ENCODE measurements at places on chromosomes 2 and 18.

- no peak for DNase-seq
Observed at GRCh38 chr2:122340246-122340645, 584.8 kb downstream of the TSN start.

DNA sequence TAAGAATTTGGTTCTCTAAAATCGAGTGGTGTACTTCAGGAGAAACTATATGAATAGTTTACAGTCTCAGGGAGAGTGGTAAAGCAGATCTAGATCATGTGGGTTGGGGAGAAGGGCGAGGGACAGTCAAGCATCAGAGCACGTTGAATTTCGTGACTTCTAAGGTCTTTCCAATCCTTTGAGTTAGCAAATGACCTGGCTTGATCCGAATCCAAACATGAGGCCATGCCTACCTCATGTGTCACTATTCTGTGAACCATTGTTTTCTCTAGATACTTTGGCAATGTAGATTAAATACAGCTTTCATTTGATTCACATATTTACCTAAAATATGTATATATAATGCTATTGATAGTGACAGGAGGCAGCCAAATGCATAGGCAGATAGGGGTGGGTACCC lies 674.9 kb downstream of the NYAP2 start:
- no peak for DNase-seq

DNA sequence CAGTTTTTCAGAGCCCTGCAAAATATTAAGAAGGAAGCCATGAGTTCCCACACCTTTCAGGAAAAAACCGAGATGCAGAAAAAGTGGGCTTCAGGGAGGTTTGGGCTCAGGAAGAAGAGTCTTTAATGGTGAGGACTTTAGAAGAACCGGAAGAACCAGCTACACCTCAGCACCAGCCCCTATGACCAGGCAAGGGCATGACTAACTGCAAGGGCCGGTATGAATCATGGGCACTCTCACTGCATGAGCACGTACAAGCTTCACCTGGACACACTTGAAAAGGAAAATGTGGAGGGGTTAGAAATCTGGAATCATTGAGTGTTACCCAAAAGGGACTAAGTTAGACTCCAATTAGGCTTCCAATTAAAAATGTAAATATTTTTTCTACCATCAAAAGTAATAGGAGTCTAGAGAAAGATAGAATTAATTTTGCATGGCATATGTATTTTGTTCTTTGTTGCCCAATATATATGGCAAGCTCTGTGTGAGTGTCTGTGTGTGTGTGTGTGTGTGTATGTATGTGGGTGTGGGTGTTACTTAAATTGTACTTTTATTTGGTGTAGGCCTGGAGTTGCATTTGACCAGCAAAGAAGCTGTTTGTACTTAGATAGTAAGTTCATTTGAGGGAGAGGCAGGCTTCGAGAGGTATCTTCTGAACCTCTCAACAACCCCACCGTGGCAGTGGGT lies 66.5 kb upstream of the THUMPD2 start:
- no peak for DNase-seq

- no peak for DNase-seq
Observed at GRCh38 chr2:141595316-141595920, 535.4 kb downstream of the LRP1B start.

DNA sequence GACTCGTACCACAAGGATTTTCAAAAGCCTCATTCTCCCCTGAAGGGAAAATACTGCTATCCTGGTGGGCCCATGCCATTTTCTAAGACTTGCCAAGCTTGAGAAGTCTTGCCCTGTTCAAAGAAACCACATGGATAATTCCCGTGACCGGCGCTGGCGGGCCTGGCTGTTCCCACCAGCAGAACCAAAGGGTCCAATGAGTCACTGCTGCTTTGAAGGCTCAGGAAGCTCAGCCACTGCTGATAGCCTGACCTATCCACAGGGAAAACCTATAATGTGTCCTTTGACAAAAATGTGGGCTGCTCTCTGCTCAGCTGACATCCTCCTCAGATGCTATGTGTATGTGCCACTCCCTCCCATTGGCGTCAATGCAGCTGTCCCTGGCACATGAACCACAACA lies 137.9 kb upstream of the RAB12 start:
- no peak for DNase-seq

GRCh38 chr2:163248376-163249253 lies 410.0 kb upstream of the KCNH7 start:
- no peak for DNase-seq

DNA sequence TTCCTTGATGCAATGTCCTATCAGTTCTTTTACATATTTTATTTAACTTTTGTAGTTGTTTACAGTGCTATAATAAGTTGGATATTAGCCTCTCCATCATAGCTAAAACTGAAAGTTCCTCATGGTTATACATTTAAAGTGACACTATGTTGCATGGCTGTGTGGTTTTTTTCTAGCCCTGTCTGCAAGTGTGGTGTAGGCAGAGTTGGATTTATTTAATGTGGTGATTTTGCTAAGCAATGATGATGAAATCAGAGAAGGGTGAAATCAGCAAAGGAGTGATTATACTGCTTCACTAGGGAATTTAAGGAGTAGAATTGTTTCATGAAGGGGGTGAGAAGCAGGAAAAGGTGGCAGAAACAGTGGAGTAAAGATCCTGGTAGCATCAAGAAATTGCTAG lies 18.3 kb upstream of the ENOSF1 start:
- no peak for DNase-seq

DNA sequence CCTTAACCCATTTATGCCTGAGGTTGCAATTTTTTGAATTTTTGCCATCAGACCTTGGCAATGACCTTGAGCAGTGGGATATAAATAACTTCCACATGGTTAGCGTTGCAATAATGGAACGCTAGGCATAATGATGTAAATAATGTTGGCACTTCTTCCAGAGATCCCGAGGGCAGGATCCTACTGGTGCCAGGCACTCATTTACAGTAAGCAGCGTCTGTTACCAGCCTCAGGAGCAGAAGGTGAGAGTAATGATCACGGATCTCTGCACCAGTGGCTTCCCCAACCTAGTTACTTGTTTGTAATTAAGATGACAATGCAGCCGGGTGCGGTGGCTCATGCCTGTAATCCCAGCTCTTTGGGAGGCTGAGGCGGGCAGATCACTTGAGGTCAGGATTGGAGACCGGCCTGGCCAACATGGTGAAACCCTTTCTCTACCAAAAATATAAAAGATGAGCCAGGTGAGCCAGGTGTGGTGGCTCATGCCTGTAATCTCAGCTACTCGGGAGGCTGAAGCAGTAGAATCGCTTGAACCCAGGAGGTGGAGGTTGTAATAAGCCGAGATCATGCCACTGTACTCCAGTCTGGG lies 41.9 kb downstream of the CPO start:
- DNase-seq: no peak

DNA sequence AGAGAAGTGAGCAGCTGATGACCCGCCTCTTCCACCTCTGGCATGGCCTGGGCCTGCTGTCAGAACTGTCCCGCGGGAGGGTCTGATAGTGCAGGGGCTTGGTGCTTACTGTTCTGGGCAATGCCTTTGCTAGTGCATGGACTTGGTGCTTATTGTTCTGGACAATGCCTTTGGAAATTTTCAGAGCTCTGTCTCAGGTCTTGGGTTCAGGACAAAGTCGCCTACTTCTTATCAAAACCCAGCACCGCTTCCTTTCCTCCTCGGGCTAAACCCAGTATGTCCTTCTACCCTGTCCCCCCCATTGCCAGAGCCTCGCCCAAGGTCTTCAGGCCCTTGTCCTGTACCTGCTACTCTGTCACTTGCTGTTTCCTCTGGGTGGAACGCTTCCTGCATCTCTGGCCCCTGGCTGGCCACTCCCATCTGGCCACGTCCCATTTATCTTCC lies 149.6 kb downstream of the ACKR3 start:
- no peak for DNase-seq

DNA sequence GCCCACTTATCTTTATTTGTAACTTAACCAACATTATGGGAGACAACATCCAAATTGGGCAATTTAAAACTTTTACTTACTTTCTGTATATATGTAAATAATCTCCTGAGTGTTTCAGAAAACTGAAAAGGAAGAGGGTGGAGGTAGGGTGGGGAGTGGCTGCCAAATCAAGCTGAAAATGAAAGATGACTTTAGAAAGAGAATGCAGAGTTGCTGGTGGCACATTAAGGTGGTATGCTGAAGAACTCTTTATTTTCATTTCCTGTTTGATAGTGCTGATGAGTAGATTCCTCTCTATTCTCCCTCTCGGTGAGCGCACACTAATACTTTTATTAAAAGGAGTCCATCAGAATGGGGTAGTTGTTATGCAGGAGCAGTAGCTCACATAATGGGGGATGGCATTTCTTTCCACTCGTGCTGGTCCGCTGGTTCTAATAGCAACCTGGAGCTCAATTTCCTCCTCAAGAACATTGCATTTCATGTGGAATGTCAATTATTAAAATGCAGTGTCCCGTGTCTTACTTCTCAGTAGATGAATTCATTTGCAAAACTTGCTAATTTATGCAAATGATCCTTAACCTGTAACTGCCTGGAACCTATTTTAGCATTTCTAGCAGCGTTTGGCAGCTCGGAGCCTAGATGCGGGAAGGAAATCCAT lies 466.9 kb upstream of the HNRNPA3 start:
- DNase-seq: no peak

DNA sequence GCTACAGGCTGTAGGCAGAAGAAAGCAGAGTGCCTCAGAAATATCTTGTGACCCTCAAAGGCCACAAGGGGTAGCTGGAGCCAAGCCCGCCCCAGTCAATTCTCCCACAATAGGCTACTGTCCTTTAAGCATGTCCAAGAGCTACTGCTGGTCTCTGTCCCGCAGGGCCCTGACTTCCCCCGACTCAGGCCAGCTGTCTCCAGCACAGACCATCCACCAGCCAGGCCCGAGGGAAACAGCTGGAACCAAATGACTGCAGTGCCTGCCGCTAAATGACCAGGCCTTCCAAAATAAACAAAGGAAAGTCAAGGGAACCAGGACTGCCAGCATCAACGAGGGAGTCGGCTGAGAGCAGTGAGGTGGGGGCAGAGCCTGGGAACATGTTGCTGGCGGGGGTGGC lies 36.7 kb downstream of the MCFD2 start:
- peak; percentile 33 for DNase-seq

DNA sequence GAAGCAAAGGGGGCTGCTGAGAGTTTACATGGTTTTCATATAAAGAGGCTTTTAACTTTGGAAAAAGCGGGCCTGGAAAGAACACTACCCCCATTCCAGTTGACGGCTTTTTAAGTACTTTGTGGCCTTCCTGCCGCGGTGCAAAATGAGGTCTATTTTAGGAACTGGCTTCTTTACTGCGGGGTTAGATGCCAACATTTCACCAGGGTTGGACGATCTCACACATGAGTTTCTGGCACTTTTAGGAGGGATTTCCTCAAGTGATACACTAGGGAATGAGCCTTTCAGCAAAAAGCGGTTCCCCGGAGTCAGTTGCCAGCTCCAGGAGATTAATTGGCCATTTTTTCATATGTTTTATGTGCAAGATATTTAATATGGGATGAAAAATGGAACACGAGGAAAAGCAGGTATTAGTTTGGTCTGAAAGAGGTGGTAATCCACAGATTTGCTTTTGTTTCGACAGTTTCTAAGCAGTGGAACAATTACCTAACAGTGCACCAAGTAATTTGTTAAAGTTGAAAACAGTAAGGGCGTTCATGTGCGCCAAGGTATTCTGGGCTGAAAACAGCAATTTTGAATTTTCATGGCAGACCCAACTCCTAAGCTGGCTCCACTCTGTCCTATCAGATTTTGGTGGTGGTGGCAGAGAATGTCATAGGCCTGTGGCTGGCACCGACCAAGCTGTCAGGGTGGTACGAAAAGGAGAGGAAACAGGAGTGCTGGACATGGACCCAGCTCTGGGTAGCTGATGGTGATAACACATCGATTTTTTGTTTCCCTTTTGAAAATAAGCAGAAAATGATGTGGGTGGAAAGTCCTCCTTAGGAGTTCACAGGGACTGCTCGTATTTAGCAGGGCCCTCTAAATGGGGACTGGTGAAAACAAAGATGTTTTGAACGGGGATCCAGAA lies 55.6 kb upstream of the FZD5 start:
- DNase-seq: no peak

DNA sequence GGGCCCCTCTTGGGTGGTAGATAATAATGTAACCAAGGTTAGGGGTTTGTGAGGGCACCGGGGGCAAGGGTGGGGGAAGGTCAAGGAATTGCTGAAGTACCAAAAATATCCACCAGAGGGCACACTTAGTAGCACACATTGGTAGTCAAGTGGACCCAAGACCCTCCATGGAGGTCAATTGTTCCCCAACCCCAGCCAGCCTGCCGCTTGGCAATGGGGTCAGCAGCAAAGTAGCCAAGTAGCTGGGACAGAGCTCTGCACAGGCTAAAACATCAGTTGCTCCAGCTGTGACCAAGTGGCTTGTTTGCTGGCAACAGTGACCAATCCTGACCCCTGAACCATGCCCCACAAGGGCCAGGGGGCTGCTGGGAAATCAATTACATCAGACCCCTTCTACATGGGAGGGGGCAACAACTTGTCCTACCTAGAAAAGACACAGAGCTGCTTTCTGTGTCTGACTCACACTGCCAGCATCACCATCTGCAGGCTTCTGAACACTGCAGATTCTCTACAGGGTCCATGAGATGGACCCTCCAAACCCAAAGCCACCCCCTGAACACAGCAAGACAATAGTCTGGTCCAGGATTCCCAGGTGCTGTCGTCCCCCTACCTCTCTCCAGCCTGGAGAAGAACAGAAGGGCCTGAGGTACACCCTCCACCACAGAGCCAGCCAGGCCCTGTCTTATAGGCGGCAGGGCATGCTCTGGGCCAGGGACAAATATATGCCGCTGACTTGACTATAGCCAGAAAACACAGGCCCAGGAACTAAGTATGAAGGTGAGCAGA lies 76.0 kb downstream of the EMX1 start:
- DNase-seq: no peak

DNA sequence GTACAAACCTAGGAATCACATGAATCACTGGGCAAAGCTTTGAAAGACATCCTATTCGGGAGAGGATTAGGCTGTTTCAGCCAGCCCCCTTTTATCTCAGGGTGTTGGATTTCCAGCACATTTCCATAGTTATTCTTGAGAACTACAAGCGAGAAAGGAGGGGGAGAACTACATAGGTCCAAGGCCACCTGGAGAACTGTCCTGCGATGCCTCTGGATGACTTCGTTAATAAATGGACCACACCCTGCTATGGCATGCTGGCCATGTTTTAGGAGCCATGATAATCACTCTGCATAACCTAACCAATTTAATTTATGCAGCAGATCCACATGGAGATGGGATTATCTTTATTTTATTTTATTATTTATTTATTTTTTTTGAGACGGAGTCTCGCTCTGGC lies 29.9 kb downstream of the RHBDD1 start:
- no peak for DNase-seq

GRCh38 chr2:157784169-157784822 lies 91.8 kb downstream of the ACVR1 start:
- DNase-seq: peak; percentile 64

DNA sequence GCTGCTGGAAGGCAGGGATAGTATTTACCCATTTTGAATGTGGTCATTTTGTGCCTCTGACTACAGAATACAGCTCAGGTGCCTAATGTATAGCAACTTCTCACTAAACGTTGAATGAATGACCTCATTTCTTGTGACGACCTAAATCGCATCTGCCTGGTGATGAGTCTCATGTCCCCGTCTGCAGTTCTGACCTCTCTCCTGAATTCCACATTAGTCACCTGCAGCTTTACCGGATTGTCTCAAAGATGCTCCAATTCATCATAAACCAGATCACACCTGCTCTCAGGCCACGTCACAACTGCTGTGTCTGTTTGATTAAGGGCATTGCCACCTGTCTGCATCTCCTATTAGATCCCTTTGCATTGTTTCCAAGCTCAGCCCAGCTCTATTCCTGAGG lies 133.6 kb upstream of the MYT1L start:
- DNase-seq: no peak
